H4 (cell line): ENCODE measurements at places on chromosomes 4 and X. TPM values are rescaled to one million over a fixed set of nuclear protein-coding genes. Genes with fewer than 3 reads are reported as not detected.

IL15 gene
- total RNA-seq: 12.0 and 16.0 TPM in 2 replicates

DNA sequence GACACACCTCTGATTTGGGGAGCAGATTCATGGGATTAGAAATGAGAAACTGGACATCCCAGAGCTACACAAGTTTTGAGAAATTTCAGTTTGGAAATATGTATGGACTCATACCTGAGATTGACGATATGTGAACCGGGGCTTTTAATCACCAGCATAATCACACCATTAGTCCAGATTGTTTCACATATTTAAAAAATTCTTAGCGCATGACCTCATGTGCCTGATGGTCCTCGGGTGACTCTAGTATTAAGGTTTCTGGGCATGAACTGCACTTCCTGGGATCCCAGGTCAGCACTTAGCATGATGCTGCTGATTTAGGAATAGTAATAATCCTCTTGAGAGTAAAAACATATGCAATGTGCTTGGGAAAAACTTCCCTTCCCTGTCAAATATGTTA is 91.9 kb upstream of the BCOR start:
- no peak for DNase-seq

GRCh38 chr4:11626066-11626465 is 197.4 kb upstream of the HS3ST1 start:
- DNase-seq: no peak

DNA sequence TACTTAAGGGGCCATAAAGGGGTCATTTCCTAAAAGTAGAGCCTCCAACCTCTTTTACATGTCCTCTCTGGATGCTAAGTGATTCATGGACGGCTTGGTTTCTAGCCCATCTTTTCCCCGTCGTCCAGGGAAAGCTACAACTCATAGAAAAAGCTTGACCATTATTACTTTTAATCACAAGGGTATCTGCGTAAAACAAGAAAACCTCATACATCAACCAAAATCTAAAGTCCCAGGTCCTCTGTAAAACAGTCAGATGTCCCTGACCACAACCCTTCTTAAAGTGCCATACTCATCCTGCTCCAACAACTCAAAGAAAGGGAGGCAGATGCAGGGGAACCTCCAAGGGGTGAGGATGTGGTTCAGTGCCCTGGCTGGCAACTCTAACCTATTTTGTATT is 29.6 kb downstream of the ADGRA3 start:
- DNase-seq: no peak

GRCh38 chr4:26248647-26249046 is 72.2 kb upstream of the RBPJ start:
- DNase-seq: peak; percentile 30

- no peak for DNase-seq
Measured at GRCh38 chr4:145252190-145252589, 71.8 kb upstream of the OTUD4 start.

GRCh38 chr4:144176476-144176875 is 36.0 kb upstream of the GYPA start:
- no peak for DNase-seq
